Spinal cord (tissue), 10 donors: ENCODE measurements at places on chromosomes 3 and 15. TPM values are rescaled to one million over a fixed set of nuclear protein-coding genes. Genes with fewer than 3 reads are reported as not detected.

GRCh38 chr15:65033659-65034269 lies 4.3 kb upstream of the MTFMT start:
- no peak for DNase-seq

- DNase-seq, result no peak
Measured at GRCh38 chr3:67599821-67600220, 54.6 kb downstream of the SUCLG2 start.

DNA sequence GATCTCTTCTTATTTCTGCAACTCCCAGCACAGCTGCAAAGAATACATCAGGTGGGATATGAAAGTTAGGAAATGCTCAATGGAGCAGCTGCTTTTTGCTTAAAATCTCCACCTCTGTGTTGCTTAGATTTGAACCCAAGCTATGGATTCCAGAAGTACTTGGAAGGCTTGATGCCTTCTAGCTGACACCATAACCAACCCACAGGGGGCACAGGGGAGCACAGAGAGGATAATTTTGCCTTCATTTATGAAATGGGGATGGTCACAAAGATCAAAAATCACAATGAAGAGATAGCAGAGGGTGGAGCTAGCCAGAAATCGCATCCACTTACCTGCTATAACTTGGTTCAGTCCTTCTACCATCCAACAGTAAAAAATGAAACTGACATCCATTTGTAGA lies 75.7 kb downstream of the DUT start:
- no peak for DNase-seq

DNA sequence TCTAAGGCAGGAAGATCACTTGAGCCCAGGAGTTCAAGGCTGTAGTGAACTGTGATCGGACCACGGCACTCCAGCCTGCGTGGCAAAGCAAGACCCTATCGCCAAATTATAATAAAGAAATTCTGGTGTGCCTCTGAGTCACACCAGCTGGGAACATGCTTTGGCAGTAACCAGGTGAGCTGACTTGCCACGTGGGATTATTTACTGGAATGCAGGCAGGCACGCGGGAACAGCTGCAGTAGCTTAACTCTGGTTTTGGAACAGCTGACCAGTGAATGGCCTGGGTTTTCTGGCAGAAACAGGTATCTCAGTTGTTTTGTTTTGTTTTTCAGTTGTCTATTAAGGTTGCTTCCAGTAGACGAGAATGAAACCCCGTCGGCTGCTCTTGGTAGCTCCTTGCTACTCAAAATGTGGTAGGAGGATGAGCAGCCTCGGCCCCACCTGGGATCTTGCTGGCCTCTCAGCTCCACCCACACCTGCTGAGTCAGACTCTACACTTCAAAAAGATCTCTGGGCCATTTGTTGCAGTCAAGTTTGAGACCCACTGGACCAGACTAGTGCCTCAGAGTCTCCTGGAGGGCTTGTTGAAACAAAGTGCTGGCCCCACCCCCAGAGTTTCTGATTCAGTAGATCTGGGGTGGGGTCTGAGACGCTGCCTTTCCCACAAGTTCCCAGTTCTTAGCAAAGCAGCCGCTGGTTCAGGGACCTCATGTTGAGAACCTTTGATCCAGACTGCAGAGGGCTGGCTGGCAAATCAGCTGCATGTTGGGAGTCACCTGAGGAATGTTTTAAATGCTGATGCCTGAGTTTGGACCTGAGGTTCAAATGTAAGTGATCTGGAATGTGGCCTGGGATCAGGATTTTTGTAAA lies 26.6 kb downstream of the IDH2 start:
- no peak for DNase-seq

GRCh38 chr15:58212909-58213526 lies 74.8 kb downstream of the AQP9 start:
- no peak for DNase-seq

GRCh38 chr3:159266779-159267178 lies 464.9 kb downstream of the MFSD1 start:
- no peak for DNase-seq

DNA sequence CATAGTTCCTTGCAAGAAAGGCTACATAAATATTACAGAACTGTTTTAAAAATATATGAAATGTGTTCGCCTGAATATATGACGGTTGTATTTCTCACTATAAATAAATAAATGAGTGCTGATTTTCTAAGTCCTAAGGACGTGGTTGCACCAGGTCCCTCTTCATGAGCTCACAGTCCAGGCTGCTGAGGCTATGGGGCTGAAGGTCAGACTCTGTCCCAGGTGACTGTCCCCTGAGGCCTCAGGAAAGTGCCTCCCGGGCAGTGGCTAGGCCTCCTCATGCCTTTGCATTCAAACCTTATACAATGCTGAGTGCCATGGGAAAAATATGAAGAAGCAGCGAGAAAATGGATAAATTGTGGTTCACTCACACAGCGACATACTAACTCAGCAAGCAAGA lies 43.5 kb upstream of the SSR3 start:
- no peak for DNase-seq

DNA sequence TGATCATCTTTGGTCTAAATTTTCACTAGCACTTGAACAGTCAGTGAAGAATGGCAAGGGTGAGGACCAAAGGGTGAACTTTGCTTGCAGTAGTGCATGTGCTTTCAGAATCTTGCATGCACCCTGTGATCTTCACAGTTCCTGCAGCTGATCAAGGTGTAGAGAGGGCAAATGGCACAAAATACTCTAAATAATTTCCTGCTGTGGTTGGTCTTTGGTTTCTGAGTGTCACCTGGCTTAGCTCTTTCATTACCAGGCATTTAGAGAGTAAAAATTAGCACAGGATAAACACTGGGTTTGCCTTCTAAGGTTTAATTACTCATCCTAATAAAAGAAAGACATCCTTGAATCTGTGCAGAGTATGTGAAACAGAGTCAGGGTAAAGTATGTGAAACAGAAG lies 11.4 kb downstream of the TIPARP start:
- no peak for DNase-seq

DNA sequence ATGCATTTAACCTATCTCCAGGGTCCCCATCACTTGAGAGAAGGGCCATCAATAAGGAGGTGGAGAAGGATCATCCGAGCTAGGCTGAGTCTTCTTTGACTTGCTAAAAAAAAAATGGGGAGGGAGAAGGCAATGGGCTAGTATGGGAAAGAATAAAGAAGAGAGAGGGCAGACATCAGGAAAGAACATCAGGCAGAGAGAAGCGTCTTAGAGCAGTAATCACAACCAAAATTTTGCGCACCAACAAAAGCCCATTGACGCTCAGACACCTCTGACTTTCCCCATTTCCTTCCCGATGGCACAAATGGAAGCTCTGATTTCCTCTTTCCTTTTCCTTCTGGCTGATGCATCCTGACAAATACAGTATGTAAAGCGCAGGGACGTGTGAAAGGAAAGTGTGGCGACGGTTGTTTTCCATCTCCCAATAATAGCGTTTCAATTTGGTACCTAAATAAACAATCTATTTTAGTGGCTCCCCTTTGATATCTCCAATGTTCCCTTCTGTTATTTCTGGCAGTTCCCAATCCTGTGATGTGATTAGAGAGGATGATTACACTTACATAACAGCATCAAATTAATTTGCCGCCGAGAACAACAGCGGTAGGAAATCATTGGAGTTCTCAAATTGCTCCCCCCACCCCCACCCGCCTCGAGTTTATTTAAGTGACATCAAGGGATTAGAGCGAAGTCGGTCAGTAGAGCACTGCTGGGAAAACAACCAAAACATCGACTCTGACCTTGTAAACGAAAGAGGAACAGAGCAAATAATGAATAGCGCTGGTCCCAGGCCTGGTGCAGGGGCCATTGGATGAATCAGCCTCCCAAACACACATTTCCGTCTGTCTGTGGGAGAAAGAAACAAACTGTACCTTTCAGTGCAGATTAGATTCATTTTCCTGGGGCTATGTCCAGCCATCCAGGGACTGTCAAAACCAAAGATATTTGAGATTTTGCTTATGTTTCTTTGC lies 273.3 kb upstream of the ICE2 start:
- peak; percentile 74 for DNase-seq

DNA sequence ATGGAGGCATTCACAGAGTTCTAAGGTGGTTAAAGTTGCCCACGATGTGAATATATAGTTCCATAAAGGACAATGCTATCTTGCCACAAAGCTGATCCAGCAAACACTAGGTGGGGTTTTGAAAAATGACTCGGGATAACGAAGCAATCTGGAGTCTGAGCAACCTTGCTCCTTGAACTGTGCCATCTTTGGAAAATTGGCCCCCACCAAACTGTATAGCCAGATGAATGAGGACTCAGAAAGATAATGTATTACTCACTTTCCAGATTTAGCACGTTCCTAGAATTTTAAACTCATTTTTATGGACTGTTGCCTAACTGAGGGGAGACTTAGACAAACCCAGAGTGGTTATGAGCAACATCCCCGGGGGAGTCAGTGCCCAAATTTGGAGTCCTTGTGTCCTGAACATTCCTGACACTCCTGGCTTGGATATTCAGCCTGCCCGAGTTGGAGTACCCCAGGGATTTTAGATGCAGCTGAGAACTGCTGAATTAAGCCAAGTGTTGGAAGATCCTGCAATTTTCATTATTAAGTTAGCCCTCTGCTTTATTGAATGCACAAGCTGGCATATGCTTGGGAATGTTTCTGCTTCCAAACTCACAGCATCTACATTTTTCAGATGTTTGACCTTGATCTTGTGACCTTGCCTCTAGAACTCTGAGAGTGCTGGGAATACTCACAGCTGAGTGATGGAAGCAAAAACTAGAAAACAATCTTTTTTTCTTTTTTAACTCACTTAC lies 8.8 kb upstream of the MAGI1 start:
- DNase-seq, result peak; percentile 22

DNA sequence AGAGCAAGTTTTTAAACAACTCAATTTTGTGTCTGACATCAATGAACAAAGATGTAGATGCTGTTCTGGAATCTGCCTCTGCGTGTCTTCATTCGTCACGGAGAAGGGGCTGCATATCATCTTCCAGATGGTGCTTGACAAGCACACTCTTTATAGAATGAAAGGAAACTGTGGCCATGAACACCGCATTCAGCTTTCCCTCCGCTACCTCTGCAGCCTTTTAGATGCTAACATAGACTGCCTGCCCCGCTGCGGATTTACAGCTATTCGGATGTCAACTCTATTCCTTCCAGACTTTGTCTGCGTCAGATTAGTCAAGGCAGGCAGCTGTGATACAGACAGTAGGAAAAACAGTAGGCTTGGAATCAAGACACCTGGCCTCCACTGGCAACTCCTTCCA lies 232.9 kb downstream of the TJP1 start:
- no peak for DNase-seq

DNA sequence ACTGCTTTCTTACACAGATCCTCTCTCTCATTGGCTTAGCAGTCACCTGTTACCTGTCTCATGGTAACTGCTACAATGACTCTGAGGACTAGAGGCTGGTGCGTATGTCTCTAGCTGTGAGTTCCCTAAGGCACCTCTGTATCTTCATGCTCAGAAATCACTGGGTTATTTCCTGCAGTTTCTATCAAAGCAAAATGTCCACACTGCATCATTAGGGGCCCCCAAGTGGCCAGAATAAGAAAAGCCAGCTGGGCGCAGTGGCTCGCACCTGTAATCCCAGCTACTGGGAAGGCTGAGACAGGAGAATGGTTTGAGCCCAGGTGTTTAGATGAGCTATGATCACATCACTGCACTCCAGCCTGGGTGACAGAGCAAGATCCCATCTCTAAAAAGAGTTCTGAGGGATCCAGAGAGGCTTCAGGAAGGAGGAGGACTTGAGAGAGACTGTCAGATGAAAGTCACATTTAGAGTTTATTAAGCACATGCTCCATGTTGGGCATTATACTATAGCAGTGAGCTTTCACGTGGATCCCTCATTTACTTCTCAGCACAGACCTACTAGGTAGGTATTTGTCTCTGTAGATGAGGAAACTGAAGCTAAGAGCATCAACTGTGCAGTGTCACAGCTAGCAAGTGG lies 2.3 kb upstream of the VPS18 start:
- peak; percentile 85 for DNase-seq

GRCh38 chr3:56366641-56367162 lies 101.6 kb downstream of the ERC2 start:
- no peak for DNase-seq

Gene UCN2
- 0.77 TPM for total RNA-seq

Gene FSIP1
- 7.3 TPM for total RNA-seq

Gene GABRB3
- total RNA-seq, result 28.7 TPM

Gene FBXW12
- total RNA-seq, result 0.99 TPM

Gene SLC15A2
- total RNA-seq, result 42.3 TPM

Gene SLC24A5
- total RNA-seq, result 1.2 TPM

Gene GPD1L
- 41.8 TPM for total RNA-seq

Gene TNFAIP8L3
- total RNA-seq, result 8.2 TPM
